ENCODE measurements at places on chromosomes 6 and 20. TPM values are rescaled to one million over a fixed set of nuclear protein-coding genes. Genes with fewer than 3 reads are reported as not detected.

DNA sequence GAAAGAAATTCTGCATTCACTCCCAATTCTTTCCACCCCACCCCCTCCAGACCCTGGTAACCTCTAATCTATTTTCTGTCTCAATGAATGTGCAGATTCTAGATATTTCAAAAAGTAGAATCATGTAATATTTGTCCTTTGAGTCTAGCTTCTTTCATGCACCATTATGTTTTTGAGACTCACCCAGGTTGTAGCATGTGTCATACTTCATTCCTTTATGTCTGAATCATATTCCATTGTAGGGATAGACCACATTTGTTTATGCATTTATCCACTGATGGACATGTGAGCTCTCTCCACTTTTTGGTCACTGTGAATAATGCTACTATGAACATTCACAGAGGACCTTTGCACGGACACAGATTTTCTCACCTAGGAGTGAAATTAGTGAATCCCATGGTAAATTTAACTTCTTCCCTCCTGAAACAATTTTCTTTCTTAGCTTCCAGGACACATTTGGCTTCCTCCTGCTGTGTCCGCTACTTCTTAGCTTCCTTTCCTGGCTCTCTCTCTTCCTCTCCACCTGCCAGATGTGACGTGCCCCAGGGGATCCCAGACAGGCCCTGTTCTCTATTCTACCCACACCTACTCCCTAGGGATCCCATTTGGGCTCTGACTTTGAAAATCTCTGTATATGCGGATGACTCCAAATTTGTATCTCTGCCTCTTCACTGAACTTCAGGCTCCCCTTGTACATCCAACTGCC is 24.1 kb upstream of the ARFGEF2 start:
- DNase-seq: no peak

Gene HLA-DRB5
- 2.9 TPM for total RNA-seq

GRCh38 chr6:33254591-33254990 is 17.1 kb downstream of the VPS52 start:
- DNase-seq: no peak

- DNase-seq: no peak
Measured at GRCh38 chr6:90993770-90994169, 406.9 kb upstream of the MAP3K7 start.

GRCh38 chr6:1702580-1703051 is 92.9 kb downstream of the FOXC1 start:
- DNase-seq: no peak

GRCh38 chr20:17843246-17844132 is 125.1 kb downstream of the SNX5 start:
- peak; percentile 86 for DNase-seq

Gene RRBP1
- 124 TPM for total RNA-seq

Gene SLC24A3
- 12.0 TPM for total RNA-seq

Gene ANKRD6
- 52.7 TPM for total RNA-seq

GRCh38 chr6:127164036-127164435 is 45.6 kb downstream of the RSPO3 start:
- DNase-seq: no peak

GRCh38 chr6:20134613-20135012 is 77.7 kb downstream of the MBOAT1 start:
- no peak for DNase-seq

Gene FHL5
- 18.1 TPM for total RNA-seq

Gene CNKSR3
- 8.9 TPM for total RNA-seq

Gene CST8
- total RNA-seq: not detected

Gene DNAJC5
- total RNA-seq: 25.5 TPM

Gene PTCHD4
- 3.4 TPM for total RNA-seq

DNA sequence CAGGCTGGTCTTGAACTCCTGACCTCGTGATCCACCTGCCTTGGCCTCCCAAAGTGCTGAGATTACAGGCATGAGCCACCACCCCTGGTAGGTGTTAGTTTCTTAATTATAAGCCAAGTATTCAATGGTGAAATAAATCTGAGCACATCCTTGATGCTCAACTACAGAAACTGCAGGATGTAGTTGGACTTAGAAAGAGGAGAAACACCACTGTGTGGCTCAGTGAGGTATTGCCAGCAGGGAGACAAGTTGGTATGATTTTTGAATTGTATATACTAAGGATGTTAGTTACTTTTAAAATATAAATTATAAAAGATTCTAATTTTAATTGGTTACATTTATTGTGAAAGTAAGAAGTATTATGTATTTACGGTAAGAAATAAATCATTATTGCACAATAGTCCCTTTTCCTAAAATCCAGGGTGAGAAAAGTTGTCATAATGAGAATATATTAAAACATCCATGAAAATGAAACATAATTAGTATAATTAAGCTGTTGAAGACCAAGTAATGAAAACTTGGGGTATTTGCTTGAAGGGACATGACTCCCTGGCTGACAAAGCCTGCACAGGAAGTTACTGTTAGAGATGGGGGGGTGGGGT is 17.6 kb downstream of the SLC18B1 start:
- DNase-seq: peak; percentile 20

Gene RPP40
- 17.1 TPM for total RNA-seq

DNA sequence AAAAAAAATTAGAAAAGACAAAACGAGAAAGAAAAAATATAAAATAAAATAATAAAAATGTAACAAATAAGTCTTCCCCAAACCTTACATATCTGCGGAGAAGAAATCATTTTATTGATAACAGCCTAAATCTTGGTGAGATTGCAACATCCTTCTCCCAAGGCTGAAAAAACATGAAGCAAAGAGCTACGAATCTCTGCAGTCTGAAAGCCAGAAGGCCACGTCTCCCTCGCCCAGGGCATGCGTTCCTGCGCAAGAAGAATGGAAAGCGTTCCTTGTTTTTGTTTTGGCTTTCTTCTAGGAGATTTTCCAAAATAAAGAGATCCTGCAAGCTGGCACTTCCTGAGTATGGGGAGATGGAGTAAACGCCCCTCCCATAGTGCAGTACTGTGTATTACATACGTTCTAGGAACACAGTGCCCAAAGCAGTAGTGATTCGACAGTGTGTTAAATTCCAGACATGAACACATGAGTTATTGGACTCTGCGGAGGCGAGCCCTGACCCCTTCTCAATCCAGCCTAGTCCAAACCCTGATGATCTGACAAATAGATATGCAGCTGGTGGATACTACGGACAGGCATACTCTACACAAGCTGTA is 126.7 kb upstream of the RREB1 start:
- DNase-seq: no peak

GRCh38 chr6:33620158-33620855 is 815 bp upstream of the ITPR3 start:
- peak; percentile 56 for DNase-seq

- no peak for DNase-seq
Measured at GRCh38 chr6:13398421-13398994, 70.2 kb upstream of the TBC1D7 start.

DNA sequence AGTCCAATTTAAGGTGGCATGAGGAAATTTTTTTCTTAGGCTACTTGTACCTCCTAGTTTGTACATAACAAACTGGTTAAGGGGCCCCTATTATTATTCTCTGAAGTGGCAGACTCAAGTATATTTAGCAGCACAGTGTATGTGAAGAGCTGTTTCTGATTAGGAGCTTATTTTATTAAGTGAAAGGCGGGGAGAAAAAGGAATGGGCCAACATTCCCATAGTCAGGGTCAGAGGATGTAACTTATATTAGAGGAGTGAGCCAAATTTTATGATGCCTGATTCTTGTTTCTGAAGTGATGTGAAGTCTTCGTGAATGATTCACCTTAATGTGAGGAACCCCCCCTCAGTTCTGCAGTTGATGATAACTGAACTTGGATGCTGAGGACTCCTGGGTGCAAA is 2.8 kb downstream of the HECA start:
- no peak for DNase-seq

DNA sequence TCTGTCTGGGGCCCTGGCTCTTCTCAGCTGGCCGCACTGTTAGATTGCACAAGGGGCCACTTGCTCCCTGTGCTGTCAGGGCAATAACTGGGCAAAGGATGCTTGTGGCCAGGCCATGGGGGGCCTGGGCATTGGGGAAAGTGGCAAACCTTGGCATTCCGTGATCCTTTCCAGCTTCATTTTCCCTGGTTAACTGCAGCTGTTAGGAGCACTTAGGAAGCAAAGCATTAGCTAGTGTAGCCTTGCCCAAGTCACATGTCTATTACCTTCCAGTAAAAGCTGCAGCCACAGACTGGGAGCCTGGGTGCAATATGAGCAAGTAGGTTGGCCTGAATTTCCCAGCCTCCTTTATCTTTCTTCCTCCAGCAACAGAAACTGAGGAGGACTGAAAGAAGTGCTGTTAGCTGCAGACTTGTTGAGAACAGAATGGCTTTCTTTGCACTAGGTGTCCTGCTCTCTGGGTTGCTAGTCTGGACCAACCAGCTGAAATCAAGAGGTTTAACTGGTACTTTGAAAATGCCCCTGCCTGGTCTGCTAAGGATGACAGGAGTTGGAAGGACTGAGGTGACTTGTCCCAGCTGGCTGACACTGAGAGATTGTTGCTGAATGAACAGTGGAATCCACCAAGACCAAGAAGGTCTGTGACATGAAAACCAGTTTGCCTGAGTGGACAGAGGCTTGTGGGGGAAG is 312.3 kb upstream of the SUPT3H start:
- no peak for DNase-seq

DNA sequence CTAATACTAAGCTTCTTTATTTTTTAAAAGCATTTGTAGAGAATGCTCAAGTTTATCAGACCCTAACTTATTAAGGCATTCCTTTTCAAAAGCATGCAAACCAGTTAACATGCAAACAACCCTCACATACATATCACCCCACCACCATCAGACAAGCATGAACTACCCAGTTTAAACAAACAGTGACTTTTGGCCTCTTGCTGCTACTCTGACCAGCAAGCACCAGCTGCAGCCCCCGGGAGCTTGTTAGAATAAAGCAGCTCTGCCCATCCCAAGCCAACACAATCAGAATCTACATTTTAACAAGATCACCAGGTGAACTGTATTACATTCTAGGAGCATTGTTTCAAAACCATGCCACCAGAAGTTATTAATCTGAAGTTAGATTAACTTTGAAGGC is 5.9 kb upstream of the NUP153 start:
- no peak for DNase-seq

DNA sequence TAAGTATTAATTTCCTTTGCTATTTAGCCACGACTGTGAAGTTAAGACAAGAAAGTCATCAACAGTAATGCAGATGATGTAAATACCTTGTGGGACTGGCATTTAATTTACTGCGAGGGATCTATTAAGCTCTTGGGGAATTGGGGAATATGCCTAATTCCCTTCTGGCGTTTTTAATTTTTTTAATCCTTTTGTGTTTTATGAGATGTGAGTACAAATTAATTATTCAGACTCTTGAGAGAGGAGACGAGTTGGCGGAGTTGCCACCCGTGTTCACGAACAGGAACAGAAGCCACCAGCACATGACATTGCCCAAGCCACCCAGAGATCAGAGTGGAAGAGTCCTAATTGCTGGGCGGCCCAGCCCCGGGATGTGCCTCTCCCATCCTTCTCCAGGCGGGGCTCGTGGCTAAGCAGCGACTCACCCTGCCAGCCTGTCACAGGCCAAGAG is 533 bp upstream of the CRYBG1 start:
- DNase-seq: no peak

Gene GLP1R
- 2.6 TPM for total RNA-seq

GRCh38 chr6:15509335-15509933 is 153.4 kb downstream of the DTNBP1 start:
- no peak for DNase-seq

DNA sequence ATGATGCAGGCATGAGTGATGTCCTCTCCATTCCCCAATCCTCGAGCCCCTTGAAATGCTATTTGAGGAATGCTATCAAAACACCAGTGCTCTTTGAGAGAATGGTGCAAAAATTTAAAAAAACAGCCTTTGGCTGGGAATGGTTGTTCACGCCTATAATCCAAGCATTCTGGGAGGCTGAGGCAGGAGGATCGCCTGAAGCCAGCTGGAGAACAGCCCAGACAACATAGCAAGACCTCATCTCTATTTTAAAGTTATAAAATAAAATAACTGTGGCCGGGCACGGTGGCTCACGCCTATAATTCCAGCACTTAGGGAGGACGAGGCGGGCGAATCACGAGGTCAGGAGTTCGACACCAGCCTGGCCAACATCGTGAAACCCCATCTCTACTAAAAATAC is 4.2 kb upstream of the VARS1 start:
- DNase-seq: no peak

- peak; percentile 21 for DNase-seq
Measured at GRCh38 chr6:15675536-15676220, 12.8 kb upstream of the DTNBP1 start.

DNA sequence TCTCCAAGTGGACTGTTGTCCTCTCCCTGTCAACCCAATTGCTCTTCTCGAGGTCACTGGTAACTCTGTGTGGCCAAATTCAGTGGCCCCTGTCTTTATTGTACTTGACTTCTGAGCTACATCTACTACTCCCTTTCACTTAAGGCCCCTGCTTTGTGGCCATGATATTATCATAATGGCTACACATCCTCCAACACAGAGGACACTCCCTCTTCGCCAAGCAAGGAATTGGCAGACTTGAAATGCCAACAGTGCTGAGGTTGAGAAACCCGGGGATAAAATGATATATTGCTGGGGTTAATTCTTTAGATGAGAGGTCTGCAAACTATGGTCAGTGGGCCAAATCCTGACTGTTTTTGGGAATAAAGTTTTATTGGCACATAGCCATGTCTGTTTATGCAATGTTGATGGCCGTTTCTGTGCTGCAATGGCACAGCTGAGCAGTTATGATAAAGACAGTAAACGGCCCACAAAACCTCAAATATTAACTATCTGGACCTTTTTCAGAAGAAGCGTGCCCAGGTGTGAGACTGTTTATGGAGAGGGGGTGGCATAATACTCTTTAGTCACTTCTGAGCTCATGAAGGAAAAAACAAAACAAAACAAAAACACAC is 12.0 kb upstream of the MRPS10 start:
- no peak for DNase-seq

Gene B4GALT5
- 21.9 TPM for total RNA-seq

- DNase-seq: peak; percentile 15
Measured at GRCh38 chr6:115004982-115005381, 662.2 kb upstream of the HS3ST5 start.

- no peak for DNase-seq
Measured at GRCh38 chr20:653590-654416, 803 bp upstream of the SRXN1 start.

DNA sequence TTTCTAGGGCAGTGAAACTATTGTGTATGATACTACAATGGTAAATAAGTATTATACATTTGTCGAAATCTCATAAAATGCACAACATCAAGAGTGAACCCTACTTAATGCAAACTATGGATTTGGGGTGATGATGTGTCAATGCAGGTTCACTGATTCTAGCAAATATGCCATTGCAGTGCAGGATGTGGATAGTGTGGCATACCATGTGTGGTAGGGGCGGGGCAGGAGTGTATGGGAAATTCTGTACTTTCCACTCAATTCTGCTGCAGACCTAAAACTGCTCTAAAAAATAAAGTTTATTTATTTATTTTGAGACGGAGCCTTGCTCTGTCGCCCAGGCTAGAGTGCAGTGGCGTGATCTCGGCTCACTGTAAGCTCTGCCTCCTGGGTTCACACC is 44.3 kb downstream of the ABHD12 start:
- DNase-seq: no peak

Gene TINAG
- total RNA-seq: 0.24 TPM

Gene UBE2C
- 3.6 TPM for total RNA-seq

All from umbilical cord (tissue), 2 donors.